ENCODE measurements at places on chromosomes 11 and 22. TPM values are rescaled to one million over a fixed set of nuclear protein-coding genes. Genes with fewer than 3 reads are reported as not detected.

GRCh38 chr22:49080631-49081030 lies 747.0 kb downstream of the BRD1 start:
- H3K27me3 ChIP-seq: no peaks in the 10 kb centered on the region
- no peak overlapping the region for H3K27ac ChIP-seq
- no peak for DNase-seq
- no peaks in the 10 kb centered on the region for H3K36me3 ChIP-seq
- H3K4me1 ChIP-seq: no peaks in the 10 kb centered on the region

DNA sequence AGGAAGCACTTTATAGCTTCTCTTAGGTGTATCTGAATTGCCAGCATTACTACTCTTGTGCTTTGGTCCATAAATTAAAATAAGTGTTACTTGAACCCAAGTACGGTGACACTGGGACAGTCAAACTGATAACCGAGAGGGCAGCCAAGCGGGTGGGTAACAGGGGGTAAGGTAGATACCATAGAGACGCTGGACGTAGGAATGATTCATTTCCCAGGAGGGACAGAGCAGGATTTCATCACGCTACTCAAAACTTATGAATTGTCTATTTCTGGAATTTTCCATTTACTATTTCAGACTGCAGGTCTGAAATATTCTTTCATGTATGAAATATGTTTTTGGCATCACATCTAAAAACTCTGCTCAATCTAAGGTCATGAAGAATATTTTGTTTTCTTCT lies 14.8 kb upstream of the SPATA19 start:
- H3K36me3 ChIP-seq: no peaks in the 10 kb centered on the region
- no peaks in the 10 kb centered on the region for H3K4me1 ChIP-seq
- H3K27ac ChIP-seq: no peak overlapping the region
- no peak overlapping the region for H3K4me3 ChIP-seq

- no peak overlapping the region for H3K27ac ChIP-seq
- no peaks in the 10 kb centered on the region for H3K4me1 ChIP-seq
- H3K27me3 ChIP-seq: peaks cover 14% of the 10 kb centered on the region
- DNase-seq: no peak
- no peak overlapping the region for H3K4me3 ChIP-seq
Observed at GRCh38 chr11:93645938-93646337, 15.5 kb upstream of the CEP295 start.

DNA sequence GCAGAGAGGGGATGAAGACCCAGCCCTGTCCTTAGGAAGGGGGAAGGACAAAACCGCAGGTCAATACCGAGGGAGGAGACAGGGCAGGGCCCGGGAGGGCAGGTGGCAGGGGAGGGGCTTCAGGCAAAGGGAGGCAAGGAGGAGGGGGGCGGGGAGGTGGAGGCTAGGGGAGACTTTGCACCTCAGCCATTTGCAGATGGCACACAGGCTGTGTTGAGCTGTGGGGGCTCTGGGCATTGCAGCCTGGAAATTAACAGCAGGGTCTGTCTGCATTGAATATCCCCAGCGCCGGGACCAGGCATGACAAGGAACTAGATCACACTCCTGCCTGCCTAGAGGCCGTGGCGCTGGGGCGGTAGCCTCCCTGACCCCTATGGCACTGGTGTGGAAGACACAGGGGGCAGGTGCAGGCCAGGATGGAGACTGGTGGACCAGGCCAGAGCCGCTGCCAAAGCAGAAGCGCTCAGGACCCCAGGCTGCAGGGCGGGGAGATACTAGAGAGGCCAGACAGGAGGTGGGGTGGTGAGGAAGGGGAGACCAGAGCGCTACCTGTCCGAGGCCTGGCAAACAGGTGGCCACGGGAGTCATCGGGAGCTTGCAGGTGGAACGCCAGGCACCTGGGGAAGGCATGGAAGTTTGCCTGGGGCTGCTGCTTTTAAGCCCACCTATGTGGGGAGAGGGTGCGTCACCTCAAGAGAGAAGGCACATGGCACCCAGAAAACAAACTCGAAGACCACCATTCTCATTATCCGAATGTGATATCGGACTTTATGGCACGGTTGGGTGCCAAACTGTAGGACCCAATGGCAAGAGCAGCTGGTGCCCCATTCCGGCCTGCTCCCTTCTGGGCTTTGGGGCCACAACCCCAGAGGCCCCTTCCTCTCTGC lies 11.5 kb downstream of the CBX6 start:
- no peak overlapping the region for H3K4me3 ChIP-seq
- H3K4me1 ChIP-seq: peaks cover 13% of the 10 kb centered on the region
- no peaks in the 10 kb centered on the region for H3K36me3 ChIP-seq
- no peak for DNase-seq
- no peak overlapping the region for H3K27ac ChIP-seq

DNA sequence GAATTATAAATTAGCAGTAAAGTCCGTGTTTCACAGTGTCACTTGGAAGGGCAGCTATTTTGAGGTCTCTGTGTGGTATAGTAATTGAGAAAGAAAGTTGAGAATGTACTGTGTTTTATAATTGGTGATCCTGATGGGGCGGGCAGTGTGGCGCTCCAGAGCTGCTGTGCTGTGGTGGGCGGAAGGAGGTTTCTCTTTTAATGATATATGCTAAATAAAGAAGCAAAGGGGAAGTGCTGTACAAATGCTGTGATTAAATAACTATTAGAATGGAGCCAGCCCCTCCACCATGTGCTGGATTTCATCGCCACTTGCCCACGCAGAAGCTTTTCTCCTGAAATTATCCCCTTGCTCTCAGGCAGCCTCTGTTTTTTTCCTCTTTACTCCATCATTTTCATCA lies 24.6 kb downstream of the ATXN10 start:
- H3K4me1 ChIP-seq: peaks cover 9% of the 10 kb centered on the region
- H3K4me3 ChIP-seq: no peak overlapping the region
- H3K27ac ChIP-seq: no peak overlapping the region
- H3K27me3 ChIP-seq: no peaks in the 10 kb centered on the region

- DNase-seq: no peak
- H3K27ac ChIP-seq: no peak overlapping the region
- H3K4me3 ChIP-seq: no peak overlapping the region
- no peaks in the 10 kb centered on the region for H3K36me3 ChIP-seq
Observed at GRCh38 chr11:132959693-132960092, 572.6 kb downstream of the OPCML start.

GRCh38 chr11:102989379-102990047 lies 34.0 kb upstream of the MMP13 start:
- no peak overlapping the region for H3K27ac ChIP-seq
- H3K4me3 ChIP-seq: no peak overlapping the region
- peaks cover 20% of the 10 kb centered on the region for H3K4me1 ChIP-seq
- no peaks in the 10 kb centered on the region for H3K27me3 ChIP-seq
- no peaks in the 10 kb centered on the region for H3K36me3 ChIP-seq

OR5B21 gene
- not detected for total RNA-seq

YPEL1 gene
- 0.82 TPM for total RNA-seq

PDGFD gene
- total RNA-seq: 2.1 TPM

ARSA gene
- 34.7 TPM for total RNA-seq

SLC22A8 gene
- not detected for total RNA-seq

MGAT3 gene
- total RNA-seq: 7.9 TPM
